Stimulated activated CD8-positive, alpha-beta memory T cell treated with anti-CD3 and anti-CD28 coated beads, Interleukin-2, amount 100 ng/mL, for 1 hour (primary cell): ENCODE measurements at places on chromosomes 1 and 21.

DNA sequence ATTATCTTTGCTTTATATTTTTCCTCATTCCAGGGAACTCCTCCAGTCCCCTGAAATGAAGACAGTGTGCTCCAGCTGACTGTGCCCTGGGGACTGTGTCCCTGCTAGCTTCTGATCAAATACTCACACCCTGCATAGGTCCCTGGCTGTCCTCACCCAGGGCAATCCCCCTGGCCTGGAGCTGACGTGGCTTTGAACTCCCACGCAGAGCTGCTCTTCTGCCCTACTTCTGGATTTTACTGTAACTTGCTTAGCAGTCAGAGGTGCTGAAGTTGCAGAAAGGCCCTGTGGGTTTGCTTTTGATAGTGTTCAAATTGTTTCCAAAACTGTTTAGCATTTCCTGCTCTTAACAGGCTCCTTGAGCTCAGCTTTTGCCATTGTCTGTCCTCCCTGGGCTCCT, 186.5 kb downstream of the FASLG start:
- no peak for DNase-seq

DNA sequence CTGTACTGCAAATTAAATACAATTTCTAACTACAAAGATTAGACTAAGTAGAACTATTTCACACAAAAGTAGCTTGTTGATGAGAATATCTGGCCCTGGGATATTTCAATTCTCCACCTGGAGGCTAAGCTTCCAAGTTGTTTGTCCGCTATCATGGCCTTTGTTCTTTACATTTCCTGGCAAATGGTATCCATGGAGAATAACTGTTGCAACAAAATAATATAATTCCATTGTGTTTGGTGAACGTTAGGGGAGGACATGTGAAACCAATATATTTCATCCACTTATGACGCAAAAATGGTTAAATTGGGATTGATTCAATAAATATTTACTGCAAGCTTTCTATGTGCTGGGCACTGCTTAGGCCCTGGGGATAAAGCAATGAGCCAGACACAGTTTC, 565.4 kb downstream of the PTPRC start:
- DNase-seq: no peak

GRCh38 chr1:36582066-36582755, 99.5 kb upstream of the CSF3R start:
- no peak for DNase-seq

DNA sequence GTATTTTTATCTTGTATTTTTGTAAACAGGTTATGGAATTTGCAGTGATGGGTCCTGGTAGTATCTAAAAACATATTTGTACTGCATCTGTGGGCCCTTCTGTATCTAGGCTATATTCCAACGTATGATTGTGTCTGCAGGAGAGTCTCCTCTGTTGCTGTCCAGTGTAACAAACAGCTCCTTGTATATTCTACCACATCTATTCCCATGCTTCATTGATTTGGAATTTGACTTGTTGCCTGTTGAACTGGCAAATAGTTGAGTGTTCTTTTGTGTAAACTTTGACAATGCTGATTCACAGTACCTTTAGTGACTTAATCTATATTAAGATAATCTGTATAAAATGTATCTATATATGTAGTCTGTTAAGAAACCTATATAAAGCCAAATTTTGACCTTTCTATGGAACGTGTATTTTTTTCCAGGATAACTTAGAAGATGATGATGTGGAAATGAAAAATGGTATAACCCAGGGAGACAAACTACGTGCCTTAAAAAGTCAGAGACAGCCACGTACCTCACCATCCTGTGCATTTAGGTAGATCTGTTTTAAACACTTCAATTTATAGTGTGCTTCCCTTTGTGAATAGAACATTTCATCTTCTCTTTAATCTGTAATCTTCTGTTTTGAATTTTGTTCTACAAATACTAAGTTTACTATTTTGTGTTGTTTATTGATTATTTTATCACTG, 43.4 kb upstream of the GPR88 start:
- no peak for DNase-seq

DNA sequence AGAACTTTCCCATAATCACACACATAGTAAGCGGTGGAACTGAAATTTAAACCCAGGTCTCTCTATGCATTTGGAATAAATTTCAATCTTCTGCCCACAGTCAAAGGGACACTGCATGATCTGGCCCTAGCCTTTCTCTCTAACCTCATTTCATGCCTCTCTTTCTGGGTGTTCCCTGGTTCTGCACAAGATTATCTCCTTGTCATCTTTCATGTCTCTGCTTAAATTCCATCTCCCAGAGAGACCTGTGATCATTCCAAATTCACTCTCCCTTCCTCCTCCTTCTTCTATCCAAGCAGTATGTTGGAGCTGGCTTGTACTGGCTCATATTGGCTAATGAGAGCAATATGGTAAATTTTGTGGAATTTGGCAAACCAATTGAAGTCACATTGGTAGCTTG, 22.2 kb downstream of the ETV3L start:
- DNase-seq: no peak

- no peak for DNase-seq
Observed at GRCh38 chr1:67753776-67754525, 69.0 kb downstream of the GADD45A start.

GRCh38 chr1:236699366-236699765, 13.1 kb downstream of the ACTN2 start:
- DNase-seq: no peak
